ENCODE measurements at places on chromosomes 6 and 20. TPM values are rescaled to one million over a fixed set of nuclear protein-coding genes. Genes with fewer than 3 reads are reported as not detected.

LPA gene
- total RNA-seq = not detected

PRPH2 gene
- total RNA-seq = not detected

DNAH8 gene
- total RNA-seq = not detected

GPX5 gene
- not detected for total RNA-seq

HLA-DMB gene
- total RNA-seq = 1.9 TPM

DNA sequence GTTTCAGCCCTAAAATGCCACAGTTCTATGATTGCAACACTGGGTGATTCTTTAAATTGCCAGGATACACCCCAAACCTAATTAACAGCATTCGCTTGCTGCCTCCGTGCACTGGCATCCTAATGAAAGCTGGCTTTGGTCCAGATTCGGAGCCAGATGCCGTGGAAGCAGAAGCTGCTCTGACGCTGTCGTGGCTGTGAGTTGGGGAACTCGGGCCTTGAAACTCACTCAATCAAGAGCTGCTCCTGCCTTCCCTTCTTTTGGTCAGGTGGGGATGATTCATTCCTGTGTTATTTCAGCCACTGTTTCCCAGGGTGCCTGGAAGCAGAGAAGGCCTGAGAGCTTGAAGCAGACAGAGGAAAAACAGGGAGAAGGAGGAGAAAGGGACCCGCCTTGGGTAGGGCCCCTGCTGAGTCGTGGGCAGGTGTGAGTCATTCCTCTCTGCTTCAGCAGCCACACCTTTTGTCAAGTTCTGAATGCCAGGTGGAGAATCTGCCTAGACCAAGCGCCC, 36.2 kb upstream of the DSP start:
- peak; percentile 55 for DNase-seq

DNA sequence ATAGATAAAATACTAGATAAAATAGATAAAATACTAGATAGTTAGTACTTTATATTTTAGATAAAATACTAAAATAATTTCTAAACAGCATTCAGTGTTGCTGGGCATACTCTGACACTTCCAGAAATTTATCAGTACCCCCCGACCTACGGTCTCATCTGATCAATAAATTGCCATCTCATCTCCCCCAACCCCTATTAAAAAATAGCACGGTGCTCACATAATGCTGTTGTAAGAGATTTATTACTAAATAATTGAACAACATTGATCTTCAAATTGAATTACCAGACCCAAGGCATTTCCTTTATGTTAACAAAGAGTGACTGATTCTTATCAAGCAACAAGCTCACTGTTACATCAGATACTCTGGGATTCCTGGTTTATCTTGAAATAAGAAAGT, 300.9 kb downstream of the CBLN4 start:
- DNase-seq = no peak

DNA sequence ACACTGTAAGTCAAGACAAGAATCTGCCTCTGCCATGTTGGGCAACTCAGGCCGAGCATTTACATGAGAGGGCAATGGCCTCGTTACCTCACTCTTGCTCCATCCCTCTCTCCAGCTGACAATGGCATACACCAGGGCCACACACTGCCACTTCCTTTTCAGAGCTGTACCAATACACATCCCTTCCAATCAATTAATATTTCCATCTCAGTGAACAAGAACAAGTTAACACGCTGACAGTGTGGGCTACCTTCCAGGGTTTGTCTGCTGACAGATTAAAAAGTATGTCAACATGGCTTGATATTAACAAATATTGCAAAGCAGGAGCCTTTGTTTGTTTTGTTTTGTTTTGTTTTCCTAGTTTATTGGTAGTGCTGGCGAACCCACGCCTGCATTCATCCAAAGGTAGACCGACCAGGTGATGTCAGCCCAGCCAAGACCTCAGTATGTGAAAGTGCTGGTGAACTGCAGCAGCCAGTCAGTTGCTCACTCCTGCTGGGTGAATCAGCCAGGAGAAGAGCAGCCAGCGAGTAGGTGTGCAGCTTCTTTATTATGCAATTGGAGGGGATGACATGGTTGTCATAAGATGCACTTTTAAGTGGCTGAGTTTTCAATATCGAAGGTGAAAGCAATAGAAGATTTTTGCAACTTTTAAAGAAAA, 487.3 kb upstream of the JARID2 start:
- peak; percentile 64 for DNase-seq

DNA sequence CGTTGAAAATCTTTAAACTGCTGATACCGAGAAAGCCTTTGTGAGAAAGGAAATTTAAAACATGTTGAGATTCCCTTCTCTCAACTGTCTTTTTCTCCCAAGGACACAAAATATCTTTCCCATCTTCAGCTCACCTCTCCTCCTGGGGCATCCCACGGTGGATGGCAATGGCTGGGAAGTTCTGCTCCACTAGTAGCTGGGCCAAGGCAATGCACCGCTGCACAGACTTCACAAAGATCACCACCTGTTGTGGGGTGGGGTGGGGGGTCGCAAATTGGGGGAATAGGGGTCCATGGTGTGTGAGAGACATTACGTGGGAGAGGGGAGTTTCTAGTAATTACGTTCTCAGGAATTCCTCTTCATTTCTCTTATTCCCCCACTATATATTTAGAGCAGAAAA, 2.4 kb downstream of the MCCD1 start:
- DNase-seq = no peak

- DNase-seq = no peak
These were observed 75.1 kb upstream of the ATXN1 start for GRCh38 chr6:16836144-16836981.

- no peak for DNase-seq
These were observed 1932.2 kb upstream of the DEFB115 start for GRCh38 chr20:29325304-29325640.

- DNase-seq = no peak
These were observed 47.5 kb downstream of the CD83 start for GRCh38 chr6:14165091-14165490.

DNA sequence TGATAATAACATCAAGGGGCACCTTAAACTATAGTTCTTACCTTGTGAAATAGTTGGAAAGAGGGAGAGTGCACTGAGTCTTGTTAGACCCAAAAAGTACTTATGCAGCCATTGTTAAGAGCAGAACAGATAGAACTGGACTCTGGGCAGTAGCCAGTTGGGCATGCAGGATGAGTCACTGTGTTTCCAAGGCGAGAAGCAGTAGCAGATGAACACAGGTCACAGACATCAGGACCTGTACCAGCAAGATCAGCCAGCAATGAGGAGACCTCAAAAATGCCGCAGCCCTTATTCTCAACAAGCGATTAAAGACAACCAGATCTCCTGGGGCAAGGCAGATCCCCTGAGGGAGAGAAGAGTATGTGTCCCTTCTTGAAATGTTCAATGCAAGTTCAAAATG, 79.0 kb downstream of the SAMD3 start:
- no peak for DNase-seq

GRCh38 chr6:108711071-108711470, 137.2 kb upstream of the ARMC2 start:
- no peak for DNase-seq

GRCh38 chr6:4466769-4467480, 309.3 kb upstream of the CDYL start:
- DNase-seq = no peak

GRCh38 chr6:9315966-9316650, 880.8 kb upstream of the SLC35B3 start:
- DNase-seq = no peak

- no peak for DNase-seq
These were observed 524.6 kb upstream of the CDH4 start for GRCh38 chr20:60727425-60727824.

DNA sequence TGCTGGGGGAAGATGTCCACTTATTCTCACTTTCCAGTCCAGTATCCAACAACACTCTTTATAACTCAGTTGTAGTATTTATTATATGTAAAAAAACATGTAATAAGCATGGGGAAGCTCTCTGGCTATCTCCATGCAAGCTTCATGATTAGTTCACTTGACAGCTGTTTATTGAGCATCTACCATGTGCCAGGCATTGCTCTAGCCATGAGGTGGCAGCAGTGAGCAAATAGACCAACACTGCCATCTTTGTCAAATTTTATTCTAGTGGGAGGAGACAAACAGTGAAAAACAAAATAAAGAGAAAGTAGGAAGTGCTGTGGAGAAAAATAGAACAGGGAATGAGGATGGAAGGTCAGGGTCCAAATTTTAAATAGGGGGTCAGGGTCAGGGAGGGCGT, 131.8 kb downstream of the CFAP61 start:
- peak; percentile 45 for DNase-seq

GRCh38 chr6:138036111-138036510, 71.1 kb downstream of the PERP start:
- DNase-seq = no peak

- DNase-seq = no peak
These were observed 54.5 kb downstream of the RIPOR3 start for GRCh38 chr20:50636601-50637540.

- peak; percentile 88 for DNase-seq
These were observed 56.5 kb downstream of the CD40 start for GRCh38 chr20:46174469-46175126.

GRCh38 chr20:52239102-52239501, 47.5 kb upstream of the ZFP64 start:
- DNase-seq = no peak

DNA sequence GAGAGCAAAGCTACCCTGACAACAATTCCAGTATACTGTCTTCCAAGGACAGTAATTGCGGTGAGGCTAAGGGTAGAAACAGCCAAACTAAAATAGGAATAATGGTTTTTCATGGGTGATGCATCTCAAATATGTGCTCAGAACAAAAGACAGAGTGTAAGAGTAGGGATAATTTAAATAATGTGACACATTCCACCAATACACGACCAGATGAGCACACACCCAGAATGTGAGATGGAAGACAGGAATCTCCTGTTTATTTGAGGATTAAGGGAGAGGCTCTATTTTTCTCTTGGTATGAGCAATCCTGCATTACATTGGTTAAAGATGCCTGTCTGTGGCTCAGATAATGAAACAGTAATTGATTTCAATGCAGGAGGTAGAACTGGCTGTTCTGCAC, 292.9 kb upstream of the ZFP64 start:
- DNase-seq = no peak

DNA sequence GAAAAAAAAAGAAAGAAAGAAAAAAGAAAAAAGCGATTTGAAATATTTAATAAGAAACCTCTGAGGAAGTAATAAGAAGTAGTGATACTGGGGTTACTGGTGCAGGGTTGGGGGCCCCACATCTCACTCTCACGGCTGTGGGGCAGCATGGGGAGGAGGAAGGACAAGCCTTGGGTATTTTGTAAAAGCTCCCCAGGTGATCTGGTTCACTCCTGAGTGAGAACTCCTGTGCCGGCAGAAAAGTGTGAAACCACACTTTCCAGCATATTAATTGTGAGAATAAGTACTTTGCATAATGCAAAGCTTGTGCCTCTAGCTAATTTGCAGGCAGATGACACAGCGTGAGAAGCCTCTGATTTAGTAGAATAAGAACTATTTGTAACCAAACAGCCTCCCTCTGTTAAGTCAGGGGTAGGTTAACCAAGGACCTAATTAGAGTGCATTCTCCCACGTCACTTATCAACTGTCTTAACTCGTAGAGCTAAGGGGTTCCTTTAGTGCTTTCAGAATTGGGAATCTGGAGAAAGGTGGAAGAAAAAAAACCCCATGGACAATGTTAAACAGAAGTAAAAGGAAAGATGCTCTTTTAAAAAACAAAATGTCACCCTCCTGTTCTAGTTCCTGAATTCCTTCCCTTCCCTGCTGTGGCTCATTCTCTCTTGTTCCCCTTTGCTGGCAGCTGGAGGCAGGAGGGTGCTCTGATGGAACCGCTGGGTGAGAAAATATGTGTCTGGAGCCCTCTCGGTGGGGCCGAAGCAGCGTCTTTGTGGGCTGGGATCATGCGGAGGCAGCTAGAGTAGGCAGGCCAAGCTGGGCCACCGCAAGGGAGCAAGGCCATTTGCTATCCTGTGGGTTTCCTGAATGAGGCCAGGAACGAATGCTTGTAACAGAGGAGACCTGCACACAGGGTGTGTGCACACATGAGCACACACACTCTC, 108.7 kb downstream of the FYN start:
- peak; percentile 77 for DNase-seq

DNA sequence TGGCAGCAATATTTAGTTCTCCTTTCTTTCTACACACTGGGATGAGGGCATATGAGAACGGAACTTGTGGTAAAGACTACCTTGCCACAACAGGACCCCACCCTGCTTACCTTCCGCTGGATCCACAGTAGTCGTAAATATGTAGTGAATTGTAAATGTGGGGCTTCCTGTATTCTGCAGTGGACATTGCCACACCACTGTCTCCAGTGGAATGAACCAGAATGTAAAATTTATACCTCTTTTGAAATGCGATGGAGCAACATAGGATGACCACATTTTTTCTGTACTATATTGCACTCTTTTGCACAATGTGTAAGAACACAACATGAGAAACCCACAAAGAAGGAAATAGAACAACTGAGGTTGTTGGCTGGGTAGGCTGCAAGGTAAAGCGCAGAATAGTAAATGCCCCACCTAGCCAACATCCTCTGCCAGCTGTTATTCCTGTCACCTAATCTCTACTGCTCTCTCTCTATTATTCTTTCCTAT, 16.1 kb upstream of the RIPOR2 start:
- DNase-seq = no peak

- no peak for DNase-seq
These were observed 73.3 kb downstream of the METTL24 start for GRCh38 chr6:110284855-110285254.

GRCh38 chr6:9399916-9400315, 964.6 kb upstream of the SLC35B3 start:
- no peak for DNase-seq

DNA sequence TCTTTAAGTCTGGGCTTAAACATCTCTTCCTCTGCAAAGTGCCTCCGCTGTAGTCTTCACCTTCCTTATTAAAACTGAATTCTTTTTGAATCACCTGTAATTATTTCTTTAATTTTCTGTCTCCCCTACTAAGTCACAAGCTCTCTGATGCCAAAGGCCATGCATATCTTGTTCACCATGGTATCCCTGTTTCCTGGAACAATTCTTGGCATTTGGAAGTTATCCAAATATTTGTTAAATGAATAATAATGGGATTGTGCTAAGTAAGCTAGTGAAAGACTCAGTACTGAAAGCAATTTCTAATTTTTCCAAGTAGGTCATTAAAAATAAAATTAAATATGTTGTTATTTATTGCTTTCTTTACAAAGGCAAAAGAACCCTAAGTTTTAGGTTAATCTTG, 12.2 kb downstream of the SNAP91 start:
- DNase-seq = no peak

GRCh38 chr6:12348530-12349511, 58.7 kb downstream of the EDN1 start:
- DNase-seq = no peak

DNA sequence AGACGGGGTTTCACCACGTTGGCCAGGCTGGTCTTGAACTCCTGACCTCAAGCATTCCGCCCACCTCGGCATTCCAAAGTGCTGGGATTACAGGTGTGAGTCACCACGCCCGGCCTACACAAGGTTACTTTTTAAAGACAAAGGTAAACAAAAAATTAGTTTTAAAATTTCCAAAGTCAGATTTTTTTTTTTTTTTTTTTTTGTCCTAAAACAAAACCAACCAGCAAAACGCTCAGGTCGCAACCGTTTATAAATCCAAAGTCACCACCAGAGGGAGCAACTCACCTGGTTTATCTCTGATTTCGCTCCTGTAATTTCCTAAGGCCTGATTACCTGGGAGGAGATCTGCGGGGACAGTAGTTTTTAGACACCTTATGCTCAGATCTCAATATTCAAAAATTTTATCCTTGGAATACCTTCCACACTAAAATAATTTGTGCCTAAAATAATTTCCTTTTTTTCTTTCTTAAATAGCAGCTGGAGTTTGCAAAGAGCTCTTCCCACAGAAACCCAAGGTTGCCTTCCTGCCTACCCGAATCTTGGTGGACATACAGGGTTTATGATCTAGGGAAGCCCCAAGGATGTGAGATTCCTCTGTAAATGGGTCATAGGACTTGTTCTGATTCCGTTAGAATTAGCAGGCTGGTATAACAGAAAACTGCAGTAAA, 19.8 kb upstream of the TREM1 start:
- peak; percentile 59 for DNase-seq
